ENCODE measurements at places on chromosomes 1 and 21.

DNA sequence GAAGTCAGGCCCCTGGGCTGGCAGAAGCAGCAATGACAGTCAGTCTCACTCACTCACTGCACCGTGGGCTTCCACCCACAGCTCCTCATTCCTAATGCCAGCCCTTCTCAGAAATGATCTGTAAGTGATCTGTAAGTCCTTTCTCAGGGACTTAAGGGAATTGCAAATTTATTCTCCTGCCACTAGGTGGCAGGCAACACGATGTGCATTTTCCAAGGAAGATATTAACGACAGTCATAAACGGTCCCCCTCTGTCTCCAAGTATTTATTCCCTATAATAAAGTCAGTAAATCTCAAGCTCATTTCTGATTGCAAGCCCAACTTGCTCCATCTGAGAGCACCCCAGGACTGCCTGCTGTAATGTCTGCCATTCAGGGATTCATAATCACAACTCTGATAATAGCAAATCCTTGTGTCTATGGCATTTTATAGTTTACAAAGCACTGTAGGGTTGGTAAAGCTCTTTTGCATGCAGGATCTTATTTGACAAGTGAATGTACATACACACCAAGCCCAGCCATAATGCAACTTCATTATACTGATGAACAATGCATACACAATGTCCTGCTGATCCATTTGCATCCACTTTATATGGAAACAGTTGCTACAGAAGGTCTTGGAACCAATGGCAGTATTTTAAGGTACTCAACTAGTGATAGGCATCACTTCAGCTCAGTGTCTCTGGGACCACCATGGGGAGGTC is 380.5 kb upstream of the CAMK1G start:
- no peak for DNase-seq

DNA sequence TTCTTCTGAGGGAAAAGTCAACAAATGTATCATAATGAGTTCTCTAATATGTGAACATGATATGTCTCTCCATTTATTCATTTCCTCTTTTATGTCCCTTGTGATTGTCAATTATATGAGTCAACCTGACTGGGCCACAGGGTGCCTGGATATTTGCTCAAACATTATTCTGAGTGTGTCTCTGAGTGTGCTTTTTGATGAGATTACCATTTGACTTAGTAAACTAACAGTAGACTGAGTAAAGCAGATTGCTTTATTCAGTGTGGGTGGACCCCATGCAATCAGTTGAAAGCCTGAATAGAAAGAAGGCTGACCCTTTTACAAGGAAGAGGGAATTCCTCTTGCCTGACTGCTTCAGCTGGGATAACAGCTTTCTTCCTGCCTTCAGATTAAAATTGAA is 142.6 kb downstream of the SLC35F3 start:
- no peak for DNase-seq

DNA sequence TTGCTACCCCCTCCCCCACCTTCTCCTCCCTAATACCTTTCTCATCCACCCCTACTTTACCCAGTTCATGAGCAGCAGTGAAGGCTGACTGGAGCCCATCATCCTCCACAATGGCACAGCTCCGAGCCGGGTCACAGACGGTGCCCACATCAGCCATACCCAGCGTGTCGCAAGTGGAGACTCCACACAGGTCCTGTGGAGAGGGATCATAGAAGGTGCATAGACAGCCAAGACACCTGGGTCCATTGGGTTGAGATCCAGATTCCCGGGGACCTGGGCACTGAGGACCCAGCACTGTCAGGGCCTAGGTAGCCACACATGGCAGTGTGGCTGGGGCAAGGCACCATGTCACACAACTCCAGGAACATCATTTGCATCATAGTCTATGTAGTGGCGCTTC is 2.7 kb downstream of the ADAMTS4 start:
- DNase-seq: no peak

DNA sequence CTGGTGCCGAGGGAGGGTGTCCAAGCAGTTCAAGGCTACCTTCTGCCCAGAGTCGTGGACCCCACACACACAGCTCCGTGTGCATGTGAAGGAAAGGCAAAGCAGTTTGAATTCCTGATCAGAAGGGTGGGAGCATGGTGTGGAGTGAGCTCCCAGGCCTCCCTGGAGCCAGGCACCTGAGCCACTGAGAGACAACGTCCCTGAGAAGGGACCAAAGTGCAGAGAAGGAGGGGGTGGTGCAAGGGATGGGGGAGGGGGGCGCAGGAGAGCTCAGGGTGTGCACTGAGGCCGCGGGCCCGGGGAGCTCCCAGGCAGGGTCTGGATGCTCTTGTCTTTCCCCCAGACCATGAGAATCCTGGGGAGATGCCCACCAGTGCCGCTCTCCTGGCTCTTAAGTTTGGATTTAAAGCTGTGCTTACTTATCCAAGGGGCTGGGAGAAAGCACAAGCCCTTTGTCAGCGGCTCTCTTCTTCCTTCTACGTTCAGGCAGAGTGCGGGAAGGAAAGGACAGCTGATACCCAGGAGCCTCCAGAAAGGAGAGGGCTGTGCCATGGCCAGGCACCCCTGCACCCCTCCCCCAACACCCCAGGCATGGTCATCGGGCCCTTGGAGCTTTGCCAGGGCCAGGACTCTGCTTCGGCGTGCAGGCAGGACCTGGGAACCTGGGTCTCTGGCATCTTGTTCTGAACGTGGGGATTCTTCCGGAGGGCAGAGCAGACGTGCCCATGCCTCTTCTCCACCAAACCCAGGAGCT is 24.1 kb downstream of the ACTA1 start:
- DNase-seq: no peak

DNA sequence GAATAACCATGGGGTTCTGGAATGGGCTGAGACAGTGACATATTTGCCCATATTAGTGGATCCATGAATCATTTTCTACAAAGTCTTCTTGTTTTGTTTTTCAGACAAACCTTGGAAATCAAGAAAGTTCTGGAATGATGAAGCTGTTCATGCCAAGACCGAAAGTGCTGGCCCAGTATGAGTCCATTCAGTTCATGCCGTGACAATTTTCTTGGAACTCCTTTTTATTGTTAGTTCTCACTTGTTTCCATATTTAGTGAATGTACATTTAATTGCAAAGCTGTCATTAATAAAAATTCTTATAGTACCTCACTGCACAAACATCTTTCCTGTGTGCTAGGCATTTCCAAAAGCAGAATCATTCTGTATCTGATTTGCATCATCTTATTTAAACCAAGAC is 100.6 kb upstream of the KCNJ15 start:
- no peak for DNase-seq

GRCh38 chr1:96466842-96467241 is 254.7 kb upstream of the PTBP2 start:
- no peak for DNase-seq

- no peak for DNase-seq
These were observed 128.6 kb upstream of the HOOK1 start for GRCh38 chr1:59686170-59686569.

DNA sequence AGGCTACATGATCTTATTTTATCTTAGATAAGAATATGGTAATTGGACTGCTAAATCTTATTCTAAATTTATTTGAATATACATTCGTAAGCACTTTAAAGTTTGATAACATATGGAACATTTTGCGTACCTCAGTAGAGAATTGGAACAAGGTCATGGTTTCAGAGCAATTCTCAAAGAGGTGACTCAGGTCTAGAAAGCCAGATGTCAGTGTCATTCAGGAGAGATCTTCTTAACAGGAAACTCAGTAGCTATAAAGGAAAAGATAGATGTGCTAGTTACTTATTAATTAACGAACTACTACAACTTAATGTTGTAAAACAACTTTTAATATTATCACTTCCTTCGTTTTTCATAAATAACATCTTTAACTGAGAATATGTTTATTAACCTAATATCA is 142.5 kb downstream of the USP25 start:
- no peak for DNase-seq

DNA sequence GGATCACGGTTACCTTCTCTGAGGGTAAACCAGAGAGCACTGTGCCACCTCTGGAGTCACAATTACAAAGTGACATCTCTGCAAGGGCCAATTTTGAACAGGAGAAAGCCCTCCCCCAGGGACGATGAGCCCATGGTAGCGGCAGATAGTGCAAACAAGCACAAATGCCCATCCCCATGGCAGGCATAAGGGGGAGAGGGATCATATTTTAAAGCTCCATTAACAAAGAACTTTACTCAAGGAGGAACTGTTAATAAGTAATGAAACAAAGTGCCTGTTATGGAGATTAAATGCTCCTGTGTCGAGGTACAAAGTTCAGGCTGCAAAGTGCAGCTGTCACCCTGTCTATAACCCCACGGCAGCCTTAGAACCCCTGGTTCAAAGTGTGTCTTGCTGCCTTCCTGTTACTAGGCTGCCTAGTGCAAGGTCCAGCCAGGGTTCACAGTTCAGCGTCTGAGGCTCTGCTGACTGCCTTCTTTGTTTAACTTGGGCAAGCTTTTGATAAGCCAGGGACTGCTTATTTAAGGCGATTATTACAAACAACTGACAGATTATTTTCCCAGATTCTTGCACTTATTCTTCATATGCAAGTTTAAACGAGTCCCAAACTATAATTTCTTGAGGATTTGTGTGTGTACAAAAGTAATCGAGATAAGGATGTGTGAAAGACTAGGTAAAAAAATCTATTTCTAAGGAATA is 75.7 kb upstream of the NRIP1 start:
- no peak for DNase-seq

DNA sequence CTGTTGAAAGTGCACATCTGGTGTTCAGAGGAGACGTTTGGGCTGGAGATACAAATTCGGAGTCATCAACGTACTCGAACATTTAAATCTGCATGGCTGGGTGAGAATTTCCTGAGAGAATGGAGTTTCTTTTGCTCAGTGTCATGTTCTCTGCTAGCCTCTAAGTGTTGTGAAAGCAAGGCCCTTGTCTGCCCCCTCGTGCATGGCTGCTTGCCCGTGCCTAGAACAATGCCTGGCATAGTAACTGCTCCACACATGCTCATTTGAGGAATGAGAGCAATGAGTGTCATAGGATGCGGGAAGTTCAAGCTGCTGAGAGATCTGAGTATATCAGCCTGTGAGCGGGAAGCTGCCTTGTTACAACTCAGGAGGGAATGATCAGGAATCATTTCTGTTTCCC is 171.1 kb upstream of the CSF3R start:
- DNase-seq: no peak

GRCh38 chr1:204319027-204319426 is 40.7 kb downstream of the PLEKHA6 start:
- no peak for DNase-seq

GRCh38 chr1:198099755-198100154 is 57.0 kb upstream of the NEK7 start:
- DNase-seq: no peak

DNA sequence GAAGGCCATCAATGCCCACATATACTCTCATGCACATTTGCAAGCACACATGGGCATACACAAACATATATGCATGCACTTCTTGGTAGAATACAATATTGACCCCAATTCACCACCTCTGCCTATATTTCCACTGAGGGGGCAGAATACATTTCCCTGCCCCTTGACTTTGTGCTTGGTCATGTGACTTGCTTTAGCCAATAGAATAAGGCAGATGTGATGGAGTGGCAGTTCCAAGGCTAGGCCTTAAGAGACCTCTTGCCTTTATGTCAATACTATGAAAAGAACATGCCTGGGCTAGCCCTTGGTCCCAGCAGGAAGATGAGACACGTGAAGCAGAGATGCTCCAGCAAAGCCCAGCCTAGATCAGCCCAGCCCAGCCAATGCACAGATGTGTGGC is 66.0 kb upstream of the GRIK3 start:
- no peak for DNase-seq

- no peak for DNase-seq
These were observed 27.9 kb downstream of the ANGEL2 start for GRCh38 chr1:212987702-212988322.

DNA sequence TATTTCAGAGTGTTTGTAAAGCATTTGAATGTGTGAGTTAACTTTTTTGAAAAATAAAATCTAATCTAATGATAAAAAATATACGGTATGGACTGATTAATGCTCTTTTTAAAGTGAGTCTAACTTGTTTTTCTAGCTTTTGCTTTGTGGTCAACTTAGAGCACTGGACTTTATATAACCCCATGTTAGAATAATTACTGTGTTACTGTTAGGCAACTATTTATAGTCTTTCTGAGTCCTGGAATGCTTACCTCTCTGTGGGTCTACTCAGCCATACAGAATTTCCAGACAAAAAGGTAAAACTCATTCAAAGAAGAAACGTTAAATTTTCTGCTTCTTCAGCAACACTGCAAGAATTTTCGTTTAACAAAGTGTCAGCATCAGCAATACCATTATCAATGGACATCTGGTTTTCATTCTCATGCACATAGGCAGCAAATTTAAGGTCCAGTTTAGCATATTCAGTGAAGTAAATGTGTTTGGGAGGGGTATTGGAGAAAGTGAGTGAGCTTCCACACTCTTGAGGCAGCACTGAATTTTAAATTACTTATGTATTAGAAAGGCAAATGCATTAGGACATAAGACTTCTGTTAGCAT is 664.7 kb upstream of the NEGR1 start:
- no peak for DNase-seq

Measured in activated CD8-positive, alpha-beta memory T cell treated with anti-CD3 and anti-CD28 coated beads for 4 hours (primary cell).